Activated T-helper 2 cell treated with anti-CD3 and anti-CD28 coated beads, Interferon-gamma antibody, Interleukin-2, Interleukin-4, amounts not matched to agents 10 μg/mL and 5 μg/mL and 100 μg/mL, durations not matched to agents 14 hours and 24 hours and 36 hours (primary cell): ENCODE measurements at places on chromosomes 5 and 9. TPM values are rescaled to one million over a fixed set of nuclear protein-coding genes. Genes with fewer than 3 reads are reported as not detected.

C1QTNF2 gene
- total RNA-seq: not detected in 2 replicates

SH2D3C gene
- total RNA-seq: 23.6 and 25.1 TPM in 2 replicates

DDX4 gene
- total RNA-seq: 0.09 TPM in 1 of 2 replicates, not detected in the other

CATSPER3 gene
- 0.34 and 0.90 TPM in 2 replicates for total RNA-seq

ISL1 gene
- not detected in 2 replicates for total RNA-seq

KIAA0825 gene
- total RNA-seq: 0.32 and 0.62 TPM in 2 replicates

- no peak for DNase-seq
Measured at GRCh38 chr9:113620377-113621161, 157.0 kb downstream of the RGS3 start.

GRCh38 chr5:189976-190365 is 1.3 kb upstream of the LRRC14B start:
- DNase-seq: no peak

- no peak for DNase-seq
Measured at GRCh38 chr5:130549884-130550561, 615.0 kb downstream of the HINT1 start.

- DNase-seq: no peak
Measured at GRCh38 chr9:116506685-116507084, 180.4 kb upstream of the TRIM32 start.

- peak; percentile 69 for DNase-seq
Measured at GRCh38 chr5:55037046-55037771, 13.2 kb downstream of the GZMK start.

DNA sequence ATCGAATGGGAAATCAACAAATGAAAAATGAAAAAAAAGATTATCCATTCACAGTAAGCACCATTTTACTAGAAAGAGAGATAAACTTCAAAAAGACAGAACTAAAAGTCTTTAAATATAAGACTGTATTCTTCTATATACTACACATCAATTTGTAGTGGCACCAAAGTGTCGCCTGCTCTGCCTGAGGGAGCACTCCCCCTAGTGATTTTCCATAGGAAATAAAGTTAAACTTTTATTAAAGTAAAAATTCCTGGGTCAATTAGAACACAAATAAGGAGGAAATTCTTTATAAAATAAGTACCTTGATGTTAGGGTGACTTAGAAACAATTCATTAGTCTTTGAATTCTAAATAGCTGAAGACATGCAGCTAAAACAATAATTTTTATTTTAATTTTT is 9.7 kb downstream of the RAD1 start:
- DNase-seq: no peak

DNA sequence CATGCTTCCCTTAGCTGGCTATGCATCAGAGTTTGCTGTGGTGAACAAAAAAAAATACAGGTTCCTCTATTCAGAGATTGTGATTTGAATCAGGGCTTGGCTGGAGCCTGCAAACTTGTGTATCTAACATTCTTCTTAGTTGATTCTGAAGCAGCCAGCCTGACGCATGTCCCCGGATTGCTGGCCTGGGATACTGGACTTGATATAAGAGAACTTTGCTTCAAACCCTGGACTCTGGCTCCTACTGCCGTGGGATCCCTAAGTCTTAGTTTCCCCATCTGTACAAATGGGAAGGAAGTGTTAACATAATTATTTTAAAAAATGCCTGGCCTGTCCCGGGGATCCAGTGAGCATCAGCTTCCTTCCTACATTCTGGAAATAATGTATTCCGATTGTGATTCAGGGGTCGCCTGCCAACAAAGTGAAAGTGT is 292.8 kb downstream of the ARHGEF28 start:
- no peak for DNase-seq

DNA sequence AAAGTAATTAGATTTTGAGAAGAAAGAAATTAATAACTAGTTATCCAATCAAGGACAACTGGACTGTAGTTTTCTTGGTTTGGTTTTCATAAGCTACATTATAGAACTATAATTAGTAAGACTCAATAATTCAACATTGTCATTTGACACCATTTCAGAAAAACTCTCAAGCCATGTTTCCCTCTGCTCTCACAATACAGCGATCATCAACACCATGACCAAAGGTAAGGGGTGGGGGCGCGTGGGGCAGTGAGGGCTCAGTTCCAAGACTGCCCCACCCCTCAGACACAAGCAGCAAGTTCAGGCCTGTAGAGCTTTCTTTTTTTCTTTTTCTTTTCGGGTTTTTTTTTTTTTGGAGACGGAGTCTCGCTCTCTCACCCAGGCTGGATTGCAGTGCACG is 6.4 kb downstream of the CMBL start:
- DNase-seq: no peak

- DNase-seq: no peak
Measured at GRCh38 chr5:103894882-103895281, 332.3 kb upstream of the NUDT12 start.
